ENCODE measurements at places on chromosomes 12 and 14. TPM values are rescaled to one million over a fixed set of nuclear protein-coding genes. Genes with fewer than 3 reads are reported as not detected.

LYZ gene
- 0.40 TPM for total RNA-seq

EAPP gene
- total RNA-seq, result 40.2 TPM

TAS2R10 gene
- total RNA-seq, result 0.36 TPM

GPX2 gene
- not detected for total RNA-seq

TROAP gene
- total RNA-seq, result 61.7 TPM

SERPINA3 gene
- total RNA-seq, result not detected

ANKLE2 gene
- 86.1 TPM for total RNA-seq

CLEC6A gene
- not detected for total RNA-seq

CLEC2A gene
- total RNA-seq, result not detected

All from activated naive CD4-positive, alpha-beta T cell treated with anti-CD3 and anti-CD28 coated beads, Interleukin-2, amount 10 ng/mL, durations not matched to agents 5 hours and 36 hours (primary cell).